ENCODE measurements at places on chromosomes 13 and 19.

GRCh38 chr19:18437491-18438330, at the start of gene ISYNA1:
TSS of gene ISYNA1 (minus strand) at chr19:18438133. CDS start at chr19:18437979, 154 bp downstream.
- H3K27ac ChIP-seq: no peak within 1 kb of the TSS
- peak within 1 kb of the TSS; percentile 79 for H3K4me3 ChIP-seq
- peaks cover 33% of the 10 kb centered on the region for H3K4me1 ChIP-seq
- no peaks in the 10 kb centered on the region for H3K27me3 ChIP-seq
- no peak for DNase-seq

DNA sequence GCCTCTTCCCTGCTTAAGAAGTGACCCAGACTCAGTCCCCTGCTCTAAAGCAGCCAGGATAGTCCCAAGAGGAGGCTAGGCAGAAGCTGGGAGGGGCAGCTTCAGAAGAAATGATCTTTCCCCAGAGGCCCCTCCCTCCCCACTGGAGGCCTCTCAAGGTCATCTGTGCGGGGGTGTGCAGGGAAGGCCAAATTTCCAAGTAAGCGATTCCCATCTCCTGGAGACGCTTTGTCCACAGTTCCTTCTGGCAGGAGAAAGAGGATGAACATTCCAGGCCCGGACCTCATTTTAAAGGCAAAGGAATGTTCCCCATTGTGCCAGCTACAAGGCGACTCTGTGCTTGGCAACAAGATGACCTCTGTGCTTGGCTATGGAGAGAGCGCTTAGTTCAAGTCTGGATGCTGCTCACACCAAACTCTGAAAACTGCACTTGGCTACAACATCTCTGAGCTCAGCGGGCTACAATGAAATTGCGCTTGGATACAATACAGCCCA, 23.5 kb downstream of the COL5A3 start:
- H3K27ac ChIP-seq: no peak overlapping the region
- H3K27me3 ChIP-seq: peaks cover 13% of the 10 kb centered on the region
- no peak for DNase-seq
- no peak overlapping the region for H3K4me3 ChIP-seq
- H3K36me3 ChIP-seq: no peaks in the 10 kb centered on the region
- peaks cover 6% of the 10 kb centered on the region for H3K4me1 ChIP-seq

DNA sequence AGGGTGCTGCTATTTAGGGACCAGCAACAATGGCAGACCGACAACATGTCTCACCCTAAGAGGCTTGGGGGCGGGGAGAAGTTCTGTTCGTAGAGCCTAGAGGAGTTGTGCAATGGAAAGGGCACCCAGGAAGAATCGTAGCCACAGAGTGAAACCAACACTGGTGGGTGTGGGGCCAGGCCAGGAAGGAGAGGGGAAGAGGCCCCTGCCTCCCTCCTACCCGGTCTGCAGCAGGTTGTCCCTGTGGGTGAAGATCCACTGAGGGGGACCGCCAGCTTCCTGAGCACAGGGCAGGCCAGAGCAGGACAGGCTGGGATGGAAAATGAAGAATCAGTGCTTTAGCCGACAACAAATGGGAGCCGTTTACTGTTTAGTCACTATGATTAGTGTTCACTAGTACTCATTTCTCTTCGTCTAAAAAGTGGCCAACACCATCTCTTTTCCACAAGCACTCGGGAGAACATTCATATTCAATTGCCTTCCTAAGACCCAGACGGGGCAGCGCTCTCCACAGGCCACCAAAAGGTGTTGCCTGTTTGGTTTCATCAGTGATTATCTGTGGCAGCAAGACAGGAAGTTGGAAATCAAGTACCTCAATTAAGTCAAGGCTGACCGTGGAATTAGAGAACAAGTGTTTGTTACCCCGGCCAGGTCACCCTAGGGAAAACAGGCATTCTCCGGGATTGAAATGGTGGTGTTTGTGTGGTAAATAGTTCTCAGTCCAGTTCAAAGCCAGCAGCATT, 1.1 kb upstream of the ATP11A start:
- H3K27me3 ChIP-seq: no peaks in the 10 kb centered on the region
- peaks cover 26% of the 10 kb centered on the region for H3K4me1 ChIP-seq
- no peaks in the 10 kb centered on the region for H3K36me3 ChIP-seq
- peak overlapping the region; percentile 67 for H3K27ac ChIP-seq
- DNase-seq: no peak
- H3K4me3 ChIP-seq: peak overlapping the region; percentile 89

GRCh38 chr13:79496188-79496587, 15.2 kb downstream of the NDFIP2 start:
- no peak overlapping the region for H3K27ac ChIP-seq
- no peak for DNase-seq
- H3K4me3 ChIP-seq: no peak overlapping the region
- no peaks in the 10 kb centered on the region for H3K4me1 ChIP-seq
- no peaks in the 10 kb centered on the region for H3K36me3 ChIP-seq
- peaks cover 7% of the 10 kb centered on the region for H3K27me3 ChIP-seq

- peaks cover 28% of the 10 kb centered on the region for H3K4me1 ChIP-seq
- H3K27me3 ChIP-seq: no peaks in the 10 kb centered on the region
- H3K36me3 ChIP-seq: peaks cover 12% of the 10 kb centered on the region
- peak overlapping the region; percentile 85 for H3K27ac ChIP-seq
- DNase-seq: peak; percentile 91
- peak overlapping the region; percentile 95 for H3K4me3 ChIP-seq
Observed at GRCh38 chr19:35740423-35741202, 1.6 kb downstream of the IGFLR1 start.

DNA sequence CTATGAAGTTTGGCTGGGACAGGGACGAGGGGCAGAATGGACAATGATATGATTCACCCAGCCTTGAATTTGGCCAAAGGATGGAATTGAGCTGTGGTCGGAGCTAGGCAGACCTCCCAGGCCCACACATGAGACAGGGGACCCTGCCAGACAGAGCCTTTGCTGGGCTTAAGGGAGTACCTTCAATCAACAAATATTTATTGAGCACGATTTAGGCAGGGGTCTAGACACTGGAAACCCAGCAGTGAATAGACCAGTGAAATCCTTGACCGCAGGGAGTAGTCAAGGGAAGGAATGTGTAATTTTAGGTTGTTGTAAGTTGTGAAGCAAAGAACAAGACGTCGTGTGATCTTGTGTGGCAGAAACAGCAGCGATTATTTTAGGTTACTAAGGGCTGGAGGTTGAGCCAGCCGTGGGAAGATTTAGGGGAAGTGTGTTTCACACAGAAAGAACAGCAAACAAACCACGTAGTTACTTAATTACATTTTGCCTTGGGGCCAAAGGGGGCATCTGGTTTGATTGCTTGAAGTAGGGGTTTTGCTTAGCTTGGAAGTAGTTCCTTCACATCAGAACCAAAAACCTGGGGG, 16.9 kb upstream of the AP1M2 start:
- H3K4me1 ChIP-seq: peaks cover 17% of the 10 kb centered on the region
- H3K27me3 ChIP-seq: no peaks in the 10 kb centered on the region
- peak overlapping the region; percentile 96 for H3K27ac ChIP-seq
- peak overlapping the region; percentile 99 for H3K4me3 ChIP-seq

DNA sequence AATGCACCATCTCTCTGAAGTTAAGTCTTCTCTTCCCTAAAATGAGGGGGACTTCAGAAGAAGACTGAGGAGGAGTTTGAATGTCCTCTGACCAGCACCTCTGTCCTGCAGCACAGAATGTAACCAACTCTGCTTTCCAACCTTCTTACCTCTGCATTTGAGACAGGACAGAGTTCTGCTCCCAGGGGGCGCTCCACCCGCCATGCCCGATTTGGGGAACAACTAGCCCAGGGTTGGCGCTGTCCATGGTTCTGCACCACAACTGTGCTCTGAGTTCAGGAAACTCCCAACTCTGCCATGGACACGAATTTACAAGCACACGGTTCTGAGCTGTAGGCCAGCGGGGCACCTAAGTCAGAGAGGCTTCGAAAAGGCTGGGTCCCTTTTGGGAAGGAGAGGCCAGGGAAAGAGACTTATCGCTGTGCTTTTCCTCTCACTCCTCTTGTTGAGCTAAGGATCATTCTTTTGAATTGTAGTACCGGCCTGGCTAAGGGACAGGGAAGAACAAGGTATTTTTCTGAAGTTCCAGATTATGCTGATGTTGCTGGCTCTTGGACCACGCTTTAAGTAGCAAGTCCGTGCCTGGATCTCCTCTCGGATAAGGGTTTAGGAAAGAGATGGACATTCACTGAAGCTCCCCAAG, 22.2 kb downstream of the SIGLEC5 start:
- H3K4me1 ChIP-seq: peaks cover 56% of the 10 kb centered on the region
- peaks cover 36% of the 10 kb centered on the region for H3K36me3 ChIP-seq
- H3K4me3 ChIP-seq: peak overlapping the region; percentile 22
- peak; percentile 56 for DNase-seq

GRCh38 chr19:44747739-44748425, 626 bp upstream of the BCL3 start:
- H3K4me3 ChIP-seq: peak overlapping the region; percentile 89
- no peak for DNase-seq
- no peaks in the 10 kb centered on the region for H3K27me3 ChIP-seq
- H3K27ac ChIP-seq: peak overlapping the region; percentile 93
